ENCODE measurements at places on chromosomes 4 and X.

DNA sequence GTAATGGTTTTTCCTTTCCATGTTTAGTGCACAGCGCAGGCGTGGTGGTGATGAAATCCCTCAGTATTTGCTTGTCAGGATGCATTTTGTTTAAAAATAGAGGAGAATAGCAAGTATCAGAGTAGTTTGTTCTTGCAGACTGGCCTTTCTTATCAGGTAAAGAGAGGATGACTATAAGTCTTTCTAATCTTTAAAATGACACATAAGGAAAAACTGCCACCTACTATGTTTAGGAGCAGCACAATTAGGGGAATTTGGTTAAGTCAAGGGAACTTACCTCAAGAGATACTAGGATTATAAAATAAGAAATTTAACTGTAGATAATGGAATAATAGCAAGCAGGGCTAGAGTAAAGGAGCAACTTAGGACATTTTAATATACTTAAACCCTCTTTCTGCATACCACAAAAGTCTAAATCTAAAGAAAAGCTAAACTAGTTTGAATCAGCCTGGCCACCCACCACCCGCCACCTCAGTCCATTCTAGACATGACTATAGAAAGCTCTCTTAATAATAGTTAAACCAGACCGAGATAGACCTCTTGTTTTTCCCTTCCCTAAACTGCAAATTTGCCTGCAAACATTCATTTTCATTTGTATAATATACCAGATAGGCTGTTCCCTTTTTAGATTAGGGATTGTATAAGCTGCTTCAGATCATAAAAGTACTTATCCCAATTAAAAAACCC lies 62.0 kb downstream of the APOOL start:
- no peak for DNase-seq

- DNase-seq: peak; percentile 60
Observed at GRCh38 chrX:12946838-12947544, 27.9 kb upstream of the TMSB4X start.

DNA sequence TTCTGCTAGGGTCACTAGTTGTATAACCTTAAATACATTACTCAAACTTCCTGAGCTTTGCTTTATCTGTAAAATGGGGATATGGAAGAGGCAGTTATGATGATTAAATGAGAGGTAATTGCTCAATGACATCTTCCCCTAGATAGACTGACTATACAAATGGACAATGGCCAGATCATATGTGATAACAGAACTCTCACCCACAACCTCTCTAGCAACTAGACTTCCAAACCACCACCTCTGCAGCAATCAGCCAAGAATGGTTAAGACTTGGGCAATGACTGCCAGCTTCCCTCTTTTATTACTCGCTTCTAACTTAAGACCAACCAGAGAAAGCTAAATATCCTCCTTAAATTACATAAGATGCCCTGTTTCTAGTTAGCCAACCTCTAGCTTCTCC lies 2.9 kb upstream of the SEPSECS start:
- DNase-seq: no peak

- DNase-seq: peak; percentile 15
Observed at GRCh38 chrX:45851434-45851991, 650.8 kb upstream of the DIPK2B start.

DNA sequence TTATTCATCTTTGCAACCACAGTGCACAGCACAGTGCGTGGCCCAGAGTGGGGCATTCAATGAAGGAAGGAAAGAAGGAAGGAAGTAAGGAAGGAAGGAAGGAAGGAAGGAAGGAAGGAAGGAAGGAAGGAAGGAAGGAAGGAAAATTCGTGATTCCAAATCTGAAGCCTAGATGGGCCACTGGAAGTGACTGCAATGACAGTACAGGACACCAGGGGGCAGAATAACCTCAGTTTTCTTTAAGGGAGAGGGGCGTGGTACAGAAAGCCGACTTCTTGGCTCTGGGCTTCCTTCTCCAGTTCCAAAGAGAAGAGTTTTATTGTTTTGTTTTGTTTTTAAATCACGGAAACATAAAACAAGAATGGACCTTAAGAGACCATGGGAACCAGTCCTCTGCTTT lies 47.8 kb downstream of the APLN start:
- DNase-seq: peak; percentile 22

- DNase-seq: no peak
Observed at GRCh38 chr4:139300431-139301112, 733 bp upstream of the NAA15 start.

DNA sequence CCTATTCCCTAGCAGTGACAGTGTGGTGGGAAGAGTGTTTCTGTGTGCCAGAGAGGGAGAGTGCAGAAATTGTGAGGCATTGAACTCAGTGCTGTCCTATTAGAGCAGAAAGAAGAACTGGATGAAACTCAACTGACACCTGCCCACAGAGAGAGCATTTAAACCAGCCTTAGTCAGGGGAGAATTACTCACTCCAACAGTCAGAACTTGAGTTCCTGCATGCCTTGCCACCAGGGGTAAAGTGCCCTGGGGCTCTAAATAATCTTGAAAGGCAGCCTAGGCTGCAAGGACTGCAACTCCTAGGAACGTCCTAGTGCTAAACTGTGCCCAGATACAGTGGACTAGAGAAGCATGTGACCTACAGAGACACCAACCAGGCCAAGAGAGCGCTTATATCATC lies 12.8 kb downstream of the CYSLTR1 start:
- no peak for DNase-seq

GRCh38 chrX:72081605-72082320 lies 50.0 kb downstream of the RTL5 start:
- no peak for DNase-seq

DNA sequence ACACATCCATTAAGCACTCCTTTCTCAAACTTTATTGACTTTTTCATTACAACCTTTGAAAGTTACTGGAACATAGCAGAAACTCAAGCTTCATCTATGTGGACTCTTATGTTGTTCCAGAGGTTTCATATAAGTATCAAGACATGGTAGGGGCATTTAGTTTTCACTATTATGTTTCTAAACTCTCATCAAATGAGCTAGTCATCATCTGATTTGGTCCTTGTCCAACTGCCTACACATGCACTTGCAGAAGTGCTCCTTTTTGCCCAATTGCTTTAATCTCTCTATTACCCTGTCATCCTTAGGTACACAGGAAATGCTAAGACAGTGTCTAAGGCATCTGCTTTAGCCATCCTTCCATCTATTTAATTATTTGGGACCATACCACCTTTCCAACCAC lies 42.2 kb upstream of the EPGN start:
- DNase-seq: no peak

- DNase-seq: no peak
Observed at GRCh38 chrX:68252664-68253063, 180.6 kb downstream of the OPHN1 start.

DNA sequence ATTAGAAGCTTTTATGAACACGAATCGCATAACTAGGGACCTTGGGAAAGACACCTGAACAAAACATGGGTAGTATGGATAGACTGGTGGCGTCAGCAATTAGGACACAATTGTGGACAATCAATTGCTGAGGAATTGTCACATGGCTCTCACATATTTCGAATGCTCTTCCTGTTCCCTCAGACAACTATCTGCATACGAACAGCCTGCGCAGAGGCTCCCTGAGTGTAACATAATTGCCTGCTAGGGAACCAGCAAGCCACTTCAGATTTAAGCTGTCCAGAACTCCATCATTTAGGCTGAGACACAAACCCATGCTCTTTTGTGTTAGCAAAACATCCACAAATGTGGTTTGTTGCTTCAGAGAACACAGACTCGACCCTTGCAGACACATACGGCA lies 160.8 kb downstream of the MGST2 start:
- no peak for DNase-seq

DNA sequence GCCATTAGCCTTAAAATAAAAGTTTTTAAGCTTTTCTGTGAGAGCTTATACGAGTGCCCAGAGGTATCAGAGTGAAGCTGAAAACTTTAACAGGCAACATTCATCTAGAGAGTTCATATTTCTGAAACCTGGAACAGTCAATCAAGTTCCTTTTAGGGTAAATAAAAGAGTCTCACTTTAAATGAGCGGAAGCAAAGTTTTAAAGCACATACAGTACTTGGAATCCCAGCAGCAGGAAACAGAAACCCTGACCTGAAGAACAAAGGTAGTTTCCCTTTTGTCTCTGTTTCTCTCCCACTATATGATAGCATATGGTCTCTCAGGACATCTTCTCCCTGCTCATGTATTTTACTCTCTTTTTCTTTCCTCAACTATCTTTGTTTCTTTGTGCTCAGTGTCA lies 153.0 kb downstream of the ASB9 start:
- no peak for DNase-seq

Measured in activated T-cell treated with anti-CD3 and anti-CD28 coated beads for 1 hour (primary cell).